Ovary (tissue), 10 donors: ENCODE measurements at places on chromosomes 4 and X. TPM values are rescaled to one million over a fixed set of nuclear protein-coding genes. Genes with fewer than 3 reads are reported as not detected.

The SYNPO2 gene
- total RNA-seq, result 194 TPM

GRCh38 chr4:53548662-53549061, 42.6 kb downstream of the LNX1 start:
- no peak for DNase-seq

DNA sequence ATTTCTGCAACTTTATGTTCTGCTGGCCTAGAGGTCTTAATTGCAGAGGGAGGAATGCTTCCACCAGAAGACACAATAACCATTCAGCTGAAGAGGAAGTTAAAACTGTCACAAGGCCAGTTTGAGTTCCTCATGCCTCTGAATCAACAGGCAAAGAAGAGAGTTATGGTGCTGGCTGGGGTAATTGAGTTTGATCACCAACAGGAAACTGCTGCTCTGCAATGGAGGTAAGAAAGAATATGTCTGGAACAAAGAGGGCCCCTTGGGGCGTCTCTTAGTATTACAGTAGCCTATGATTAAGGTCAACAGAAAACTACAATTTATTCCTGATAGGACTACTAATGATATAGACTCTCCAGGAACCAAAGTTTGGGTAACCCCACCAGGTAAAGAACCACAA, 744.0 kb downstream of the FSTL5 start:
- no peak for DNase-seq

The TRPC5OS gene
- not detected for total RNA-seq

The USP17L29 gene
- total RNA-seq, result not detected

The RHOXF2 gene
- not detected for total RNA-seq

DNA sequence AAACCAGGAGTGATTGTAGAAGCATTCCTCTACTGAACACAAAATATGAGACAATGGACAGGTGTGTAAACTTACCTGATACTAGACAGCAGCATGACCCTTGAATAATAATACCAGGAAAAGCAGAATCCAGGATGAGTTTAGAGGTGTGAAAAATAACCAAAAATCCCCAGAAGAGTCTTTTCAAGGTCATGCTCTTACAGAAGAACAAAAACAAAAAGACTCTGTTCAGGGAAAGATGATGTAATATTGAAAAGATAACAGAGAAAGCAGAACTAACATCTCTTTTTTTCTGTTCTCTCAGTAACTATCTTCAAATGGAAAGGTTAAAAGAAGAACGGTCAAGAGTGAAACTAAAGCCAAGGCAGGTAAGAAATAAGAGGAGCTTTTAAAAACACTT, 14.0 kb upstream of the ARHGAP10 start:
- no peak for DNase-seq

- no peak for DNase-seq
Measured at GRCh38 chr4:68123525-68123924, 6.1 kb downstream of the TMPRSS11F start.

The GABRG1 gene
- total RNA-seq, result 0.70 TPM

DNA sequence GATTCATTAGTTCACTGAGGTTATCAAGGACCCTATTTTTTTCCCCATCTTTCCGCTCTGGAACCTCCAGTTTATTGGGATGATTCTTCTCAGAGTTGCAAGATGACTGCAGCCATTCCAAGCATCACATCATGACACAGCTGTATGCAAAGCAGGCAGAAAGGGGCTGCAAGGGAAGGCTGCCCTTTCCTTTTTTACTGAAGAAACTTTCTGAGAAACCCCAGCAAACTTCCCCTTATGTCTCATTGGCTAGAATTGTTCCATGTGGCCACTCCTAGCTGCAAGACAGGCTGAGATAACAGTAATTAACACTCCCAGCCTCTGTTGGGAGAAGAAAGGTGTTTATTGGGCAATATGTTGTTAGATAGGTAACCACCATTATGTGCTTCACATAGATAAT, 102.6 kb downstream of the SATL1 start:
- DNase-seq, result no peak

The CFAP47 gene
- not detected for total RNA-seq

GRCh38 chr4:79311279-79311678, 14.6 kb downstream of the NAA11 start:
- DNase-seq, result no peak

DNA sequence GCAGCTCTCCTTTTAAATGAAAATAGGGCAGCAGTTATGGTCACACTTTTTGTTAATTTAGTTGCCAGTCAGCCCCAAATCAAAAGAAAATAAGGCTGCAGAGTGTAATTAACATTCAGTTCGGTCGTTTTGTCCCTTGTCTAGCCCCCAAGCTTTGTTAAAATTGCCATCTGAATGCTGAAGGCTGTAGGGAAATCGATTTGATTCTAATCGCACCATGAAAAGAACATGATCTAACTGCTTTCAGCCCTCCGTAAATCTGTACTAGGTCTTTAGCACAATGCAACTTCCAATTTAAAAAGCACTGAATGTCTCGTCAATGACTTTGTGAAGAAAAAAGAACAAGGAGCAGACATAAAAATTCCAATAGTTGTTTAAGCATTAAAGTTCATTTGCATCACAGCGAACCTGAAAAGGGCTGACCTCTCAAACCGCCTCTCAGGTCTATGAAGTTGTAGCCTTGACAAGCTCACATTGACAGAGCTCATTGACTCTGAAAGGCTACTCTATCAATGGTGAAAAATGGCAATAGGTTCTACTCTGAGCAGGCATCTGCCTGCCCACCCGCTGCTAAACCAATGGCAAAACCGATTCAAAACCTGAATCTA, 48.9 kb downstream of the CHIC2 start:
- no peak for DNase-seq

The HHIP gene
- 1.7 TPM for total RNA-seq

DNA sequence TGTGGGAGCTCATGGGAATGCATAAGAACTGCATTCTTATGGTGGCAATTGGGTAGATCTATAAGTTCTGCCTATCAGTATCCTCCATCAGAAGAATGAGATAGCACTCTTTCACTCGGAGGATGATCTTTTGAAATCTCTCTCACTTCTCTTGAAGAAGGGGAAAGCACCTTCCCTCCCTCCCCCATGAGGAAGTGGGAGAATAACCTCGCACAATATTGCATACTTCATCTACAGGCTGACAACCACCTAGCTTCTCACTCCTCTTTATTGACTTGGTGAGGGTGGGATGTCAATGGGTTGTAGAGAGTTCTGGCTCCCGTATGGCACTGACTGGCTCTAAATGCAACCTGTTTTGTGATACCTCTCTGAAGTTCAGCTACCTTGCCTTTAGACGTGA, 146.7 kb upstream of the SPOCK3 start:
- no peak for DNase-seq

The HERC5 gene
- 19.0 TPM for total RNA-seq

The KLKB1 gene
- 0.86 TPM for total RNA-seq
